ENCODE measurements at places on chromosomes 2 and 18.

GRCh38 chr2:197238043-197238365, 72.6 kb downstream of the ANKRD44 start:
- DNase-seq, result no peak

GRCh38 chr2:69356471-69356870, 30.6 kb downstream of the GFPT1 start:
- DNase-seq, result no peak

GRCh38 chr2:26453421-26454329, 24.2 kb downstream of the OTOF start:
- no peak for DNase-seq

DNA sequence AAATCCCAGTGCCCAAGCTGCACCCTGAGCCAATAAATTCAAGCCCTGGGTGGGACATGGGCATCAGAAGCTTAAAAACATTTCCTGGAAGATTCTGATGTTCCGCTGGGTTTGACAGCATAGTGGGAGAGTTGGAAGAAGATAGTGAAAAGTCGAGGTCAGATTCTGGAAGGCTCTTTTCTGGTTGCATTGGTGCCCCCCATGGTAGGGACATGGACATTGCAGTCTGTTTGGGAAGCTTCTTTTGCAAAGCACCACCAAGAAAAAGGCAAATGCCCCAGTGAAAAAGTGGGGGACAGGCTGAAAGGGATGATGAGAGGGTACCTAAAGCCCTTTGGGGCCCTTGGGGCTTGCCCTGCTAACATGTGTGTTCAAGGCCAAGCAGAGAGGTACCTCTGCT, 21.0 kb downstream of the MERTK start:
- no peak for DNase-seq

- DNase-seq, result no peak
Measured at GRCh38 chr18:67665266-67665665, 148.7 kb upstream of the DSEL start.

GRCh38 chr2:58634653-58635370, 393.7 kb upstream of the FANCL start:
- no peak for DNase-seq

- DNase-seq, result no peak
Measured at GRCh38 chr2:193808877-193809276, 1614.1 kb upstream of the TMEFF2 start.

- no peak for DNase-seq
Measured at GRCh38 chr18:77559274-77559910, 309.7 kb downstream of the GALR1 start.

GRCh38 chr2:124756048-124756447, 731.0 kb downstream of the CNTNAP5 start:
- no peak for DNase-seq

DNA sequence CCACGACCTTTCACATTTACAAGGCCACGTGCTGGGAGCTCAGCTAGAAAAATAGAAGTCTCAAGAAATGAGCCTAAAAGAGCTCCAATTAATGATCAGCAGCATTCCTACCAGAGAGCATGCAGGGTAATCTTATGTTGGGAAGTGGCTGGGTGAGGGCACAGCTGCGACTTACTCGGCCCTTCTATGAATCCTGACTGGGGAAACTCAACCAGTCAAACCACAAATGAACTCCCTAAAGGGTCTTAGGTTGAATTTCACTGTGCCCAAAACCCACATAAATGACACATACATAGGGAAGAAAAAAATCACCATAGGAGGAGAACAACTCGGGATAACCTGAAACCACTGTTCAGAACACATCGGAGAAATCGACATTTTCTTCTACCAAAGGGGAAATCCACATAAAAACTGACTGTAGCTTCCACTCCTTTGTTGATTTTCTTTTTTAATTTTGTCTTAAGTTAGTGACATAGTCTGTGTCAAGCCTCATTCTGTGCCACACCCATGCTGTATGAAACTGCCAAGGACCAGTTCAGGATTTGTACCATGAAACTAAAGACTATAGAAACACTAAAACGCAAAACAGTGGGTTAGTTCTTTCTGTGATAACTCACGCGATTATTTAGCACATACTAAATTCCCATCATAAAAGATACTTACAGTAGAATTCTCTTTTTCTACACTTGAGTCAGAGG, 54.7 kb downstream of the UXS1 start:
- no peak for DNase-seq

- DNase-seq, result no peak
Measured at GRCh38 chr2:73069855-73070642, 1.5 kb downstream of the SFXN5 start.

GRCh38 chr2:232085826-232086425, 124.4 kb downstream of the DIS3L2 start:
- DNase-seq, result no peak

GRCh38 chr2:30487603-30488002, 40.6 kb downstream of the LCLAT1 start:
- no peak for DNase-seq

DNA sequence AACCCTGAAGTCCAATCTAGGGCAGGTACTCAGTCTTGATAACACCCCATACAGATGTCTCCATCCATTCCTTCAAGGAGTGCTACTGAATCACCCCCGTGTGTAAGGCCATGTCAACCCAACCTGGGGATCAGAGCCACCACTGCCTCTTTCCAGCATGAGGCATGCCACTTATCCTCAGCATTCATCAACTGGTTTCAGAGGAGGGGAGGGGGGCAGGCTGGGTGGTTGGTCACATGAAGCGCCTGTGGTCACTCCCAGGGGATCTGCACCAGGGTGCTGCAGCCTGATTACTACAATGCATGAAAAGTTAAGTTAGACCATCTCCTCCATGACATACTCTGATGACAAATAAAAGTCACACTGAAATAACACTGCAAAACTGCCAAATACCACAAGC, 65.0 kb downstream of the UXS1 start:
- DNase-seq, result no peak

GRCh38 chr2:235765181-235765820, 271.5 kb downstream of the AGAP1 start:
- no peak for DNase-seq

DNA sequence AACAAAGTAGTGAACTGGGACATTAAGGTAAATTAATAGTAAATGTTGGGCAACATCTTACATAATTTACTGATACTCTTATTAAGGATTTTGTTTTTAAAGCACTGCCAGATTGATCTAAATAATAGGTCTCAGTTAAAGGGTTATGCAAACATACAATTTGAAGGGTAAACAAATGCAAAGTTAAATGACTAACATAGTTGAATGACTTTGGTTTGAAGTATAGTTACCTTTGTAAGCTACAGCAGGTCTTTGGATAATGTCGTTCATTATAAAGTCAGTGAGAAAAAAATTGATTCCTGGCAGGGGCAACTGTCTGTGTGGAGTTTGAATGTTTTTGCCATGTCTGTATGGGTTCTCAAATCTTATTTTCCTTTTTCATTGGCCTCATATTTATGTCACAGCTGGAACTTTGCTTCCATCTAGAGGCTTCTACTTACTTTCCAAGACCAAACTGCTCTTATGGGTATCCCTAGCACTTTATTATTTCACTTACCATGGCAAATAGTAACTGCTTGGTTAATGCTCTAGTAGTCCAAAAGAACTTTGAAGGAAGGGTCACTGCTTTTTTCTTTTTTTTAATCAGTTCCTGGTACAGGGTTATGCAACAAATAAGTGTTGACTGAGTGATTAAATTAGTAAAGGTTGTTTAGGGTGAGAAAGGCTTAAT, 107.8 kb downstream of the NBEAL1 start:
- no peak for DNase-seq

DNA sequence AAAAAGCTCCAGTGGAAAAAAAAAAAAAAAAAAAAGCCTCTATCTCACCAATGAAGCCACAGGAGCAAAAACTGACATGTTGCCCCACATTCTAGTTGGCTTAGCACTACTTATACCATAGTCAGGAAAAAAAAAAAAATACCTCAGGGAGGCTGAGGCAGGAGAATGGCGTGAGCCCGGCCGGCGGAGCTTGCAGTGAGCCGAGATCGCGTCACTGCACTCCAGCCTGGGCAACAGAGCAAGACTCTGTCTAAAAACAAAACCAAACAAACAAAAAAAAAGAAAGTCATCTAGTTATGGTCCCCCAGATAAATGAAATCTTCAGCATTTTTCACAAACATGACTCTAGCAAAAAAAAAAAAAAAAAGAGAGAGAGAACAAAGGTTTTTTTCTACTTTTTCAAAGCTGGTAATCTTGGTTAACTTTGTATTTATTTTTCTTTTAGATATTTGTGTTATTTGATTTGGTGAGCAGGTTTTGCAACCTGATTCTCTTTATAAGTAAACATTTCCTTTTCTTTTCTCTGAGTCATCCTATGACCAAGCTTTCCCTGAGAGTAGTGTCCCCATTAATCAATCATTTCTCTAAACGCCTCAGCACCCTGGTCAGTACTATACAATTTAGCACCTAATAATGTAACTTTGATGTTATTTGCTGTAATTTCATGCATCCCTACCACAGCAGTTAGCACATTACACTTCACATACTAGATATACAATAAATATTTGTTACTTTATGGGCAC, 273.7 kb upstream of the PIK3C3 start:
- DNase-seq, result no peak

GRCh38 chr2:231554748-231555545, 24.7 kb upstream of the NMUR1 start:
- no peak for DNase-seq

- DNase-seq, result no peak
Measured at GRCh38 chr18:43077510-43078308, 37.8 kb downstream of the RIT2 start.

GRCh38 chr2:7646661-7647060, 729.4 kb downstream of the RNF144A start:
- no peak for DNase-seq

- DNase-seq, result no peak
Measured at GRCh38 chr2:215636816-215637215, 200.9 kb upstream of the FN1 start.

- no peak for DNase-seq
Measured at GRCh38 chr2:157319795-157320194, 5.8 kb downstream of the ERMN start.

DNA sequence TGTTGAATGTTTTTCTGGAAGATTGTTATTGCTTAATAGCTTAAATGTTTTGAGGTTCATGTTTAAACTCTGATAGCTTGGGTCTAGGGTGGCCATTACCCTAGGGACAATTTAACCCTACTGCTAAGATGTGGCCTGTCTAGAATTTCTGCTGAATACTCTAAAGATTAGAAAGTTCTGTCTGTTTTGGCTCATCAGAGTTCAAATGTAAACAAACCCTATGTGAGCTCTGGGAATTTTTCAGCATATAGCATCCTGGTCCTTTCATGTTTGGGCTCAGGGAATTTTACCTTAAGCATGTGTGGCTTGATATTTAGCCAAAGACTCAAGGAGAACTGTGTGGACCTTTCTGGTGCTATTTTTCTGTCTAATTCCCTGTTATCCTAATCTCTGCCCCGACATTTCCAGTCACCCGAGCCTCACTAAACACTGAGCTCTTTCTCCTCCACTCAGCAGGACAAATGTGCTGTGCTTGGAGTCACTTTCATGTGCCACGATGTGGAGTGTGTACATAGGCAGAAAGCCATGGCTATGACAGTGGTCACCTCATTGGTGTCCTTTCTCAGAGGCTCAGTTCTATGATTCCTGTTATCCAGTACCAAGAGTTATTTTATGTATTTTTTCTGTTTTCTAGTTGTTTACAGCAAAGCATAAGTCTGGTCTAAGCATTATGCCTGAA, 492.5 kb upstream of the SPHKAP start:
- DNase-seq, result no peak

DNA sequence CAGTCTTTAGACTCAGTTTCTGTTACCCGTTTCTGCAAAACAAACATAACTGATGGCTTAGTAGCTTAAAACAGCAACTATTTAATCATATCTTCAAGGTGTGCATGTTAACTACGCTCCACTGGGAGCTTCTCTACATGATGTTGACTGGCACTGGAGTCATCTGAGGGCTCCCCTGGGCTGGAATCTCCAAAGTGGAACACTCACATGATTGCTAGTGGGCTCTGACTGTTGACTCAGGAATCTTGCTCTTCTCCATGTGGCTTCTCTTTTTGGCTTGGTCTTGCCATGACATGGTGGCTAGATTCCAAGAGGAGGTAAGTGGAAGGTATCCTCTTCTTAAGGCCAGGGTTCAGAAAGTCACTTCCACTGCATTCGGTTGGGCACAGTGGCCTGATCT, 160.8 kb downstream of the PMAIP1 start:
- DNase-seq, result no peak

- DNase-seq, result no peak
Measured at GRCh38 chr2:97816411-97816810, 103.0 kb downstream of the ZAP70 start.

DNA sequence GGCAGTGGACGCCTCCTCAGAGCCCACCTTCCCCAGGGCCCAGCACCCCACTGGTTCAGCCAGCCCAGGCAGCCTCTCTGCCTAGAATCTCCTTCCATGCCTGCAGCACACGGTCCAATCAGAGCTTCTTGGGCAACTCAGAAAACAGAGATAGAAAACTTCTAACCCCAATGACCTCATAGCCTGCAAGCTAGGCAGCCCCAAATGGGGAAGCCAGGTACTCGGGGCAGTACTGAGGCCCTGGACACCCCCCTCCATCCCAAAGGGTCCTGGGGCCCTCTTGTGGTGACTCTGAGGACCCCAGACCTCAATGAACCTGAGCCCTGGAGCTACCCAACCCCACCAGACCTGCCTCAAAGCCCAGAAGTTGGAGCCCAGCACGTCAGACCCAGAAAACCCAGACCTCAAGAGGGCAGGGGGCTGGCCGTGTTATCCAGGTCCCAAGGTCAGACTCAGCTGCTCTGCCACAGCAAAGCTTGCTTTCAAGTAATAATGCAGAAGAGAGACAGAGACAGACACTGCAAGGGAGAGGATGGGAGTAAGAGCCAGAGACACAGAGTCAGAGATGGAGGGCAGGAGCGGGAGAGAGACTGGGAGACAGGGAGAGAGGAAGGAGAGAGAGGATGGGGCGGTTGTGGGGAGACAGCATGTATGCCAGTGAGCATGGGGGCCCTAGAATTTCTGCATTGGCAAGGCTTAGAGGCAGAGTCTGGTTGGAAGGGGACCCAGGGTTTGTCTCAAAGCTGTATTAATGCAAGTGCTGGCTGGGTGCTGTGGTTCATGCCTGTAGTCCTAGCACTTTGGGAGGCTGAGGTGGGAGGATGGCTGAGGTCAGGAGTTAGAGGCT, 28.2 kb downstream of the SERTAD2 start:
- DNase-seq, result no peak

DNA sequence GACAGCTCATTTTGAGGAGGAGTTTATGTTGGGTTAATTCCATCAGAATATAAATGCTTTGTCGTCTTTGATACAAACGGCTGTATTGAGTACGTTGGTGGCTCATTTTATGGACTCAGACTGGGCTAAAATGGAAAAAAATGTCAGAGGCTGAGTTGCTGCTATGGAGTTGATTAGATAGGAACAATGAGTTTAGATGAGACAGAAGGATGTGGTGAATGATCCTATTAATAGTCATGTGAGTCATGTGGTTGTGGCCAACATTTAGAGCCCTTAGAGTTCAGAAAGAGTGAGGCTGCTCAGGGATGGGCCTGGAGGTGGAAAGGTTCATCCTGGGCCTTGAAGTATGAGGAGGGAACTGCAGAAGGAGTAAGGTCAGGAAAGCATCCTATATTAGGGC, 434.2 kb downstream of the MEIS1 start:
- DNase-seq, result no peak

DNA sequence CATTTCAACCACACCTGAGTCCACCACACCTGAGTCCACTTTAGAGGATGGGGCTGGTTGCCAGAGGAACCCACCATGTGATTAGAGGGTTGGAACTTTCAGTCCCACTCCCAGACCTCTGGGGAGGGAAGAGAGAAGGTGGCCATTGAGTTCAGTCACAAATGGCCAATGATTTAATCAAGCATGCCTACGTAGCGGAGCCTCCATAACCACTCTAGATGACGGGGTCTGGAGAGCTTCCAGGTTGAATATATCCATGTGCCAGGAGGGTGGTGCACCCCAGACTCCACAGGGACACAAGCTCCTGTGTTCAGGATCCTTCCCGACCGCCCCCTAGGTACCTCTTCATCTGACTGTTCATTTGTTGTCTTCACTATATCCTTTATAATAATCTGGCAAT, 53.3 kb downstream of the CYBRD1 start:
- no peak for DNase-seq
